HS-5 (cell line): ENCODE measurements at places on chromosomes 3 and 15.

GRCh38 chr3:52514576-52514975 is 19.1 kb downstream of the NT5DC2 start:
- no peak for DNase-seq

GRCh38 chr3:134049676-134050075 is 20.0 kb upstream of the SLCO2A1 start:
- DNase-seq: no peak

GRCh38 chr15:74857671-74858368 is 14.9 kb upstream of the ULK3 start:
- no peak for DNase-seq

GRCh38 chr3:72550582-72551262 is 297.5 kb downstream of the SHQ1 start:
- no peak for DNase-seq

DNA sequence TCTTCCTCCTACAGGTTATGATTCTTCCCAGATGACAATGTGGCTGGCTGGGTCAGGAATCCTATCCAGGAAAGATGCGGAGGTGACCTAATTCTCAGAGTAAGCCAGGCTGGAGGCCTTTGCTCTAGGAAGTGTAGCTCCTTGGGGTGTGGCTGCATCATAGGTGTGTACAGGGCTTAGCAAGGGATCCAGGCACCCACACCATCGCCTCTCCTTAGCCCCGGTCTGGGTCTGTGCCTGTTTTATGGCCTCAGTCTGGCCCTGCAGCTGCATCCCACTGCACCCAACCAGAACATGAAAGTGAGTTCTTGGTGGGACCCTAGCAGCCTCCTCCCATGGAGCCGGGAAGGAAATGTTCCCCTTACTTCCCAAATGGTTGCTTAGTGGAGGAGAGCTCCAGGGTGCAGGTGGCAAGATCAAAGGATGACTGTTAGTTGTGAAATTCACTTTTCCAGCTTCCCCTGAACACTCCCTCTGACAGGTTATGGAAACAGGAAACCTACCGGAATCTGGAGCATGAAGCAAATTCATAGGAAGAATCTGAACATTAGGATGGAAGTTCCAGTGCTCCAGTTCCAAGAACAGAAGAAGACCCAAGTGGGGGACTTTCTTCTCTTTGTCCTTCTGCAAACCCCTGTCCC is 2.7 kb upstream of the AMOTL2 start:
- DNase-seq: no peak

DNA sequence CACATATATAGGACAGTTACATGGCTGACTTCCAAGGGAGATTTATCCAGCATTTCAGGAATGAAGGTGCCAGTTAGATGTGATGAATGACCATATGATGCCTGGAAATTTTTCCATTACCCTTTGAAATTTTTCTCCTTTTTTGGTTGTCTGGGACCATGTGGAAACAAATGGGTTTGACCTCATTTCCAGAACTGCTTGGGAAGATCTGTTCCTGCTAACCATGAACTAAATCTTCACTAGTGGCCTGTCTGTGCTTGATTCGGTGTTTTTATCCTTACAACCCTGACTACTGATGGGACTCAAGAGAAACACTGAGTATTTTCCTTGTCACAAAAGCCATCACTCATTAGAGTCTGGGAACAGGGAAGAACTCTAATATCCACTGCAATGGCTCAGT is 409.4 kb downstream of the PDCD6IP start:
- DNase-seq: no peak

DNA sequence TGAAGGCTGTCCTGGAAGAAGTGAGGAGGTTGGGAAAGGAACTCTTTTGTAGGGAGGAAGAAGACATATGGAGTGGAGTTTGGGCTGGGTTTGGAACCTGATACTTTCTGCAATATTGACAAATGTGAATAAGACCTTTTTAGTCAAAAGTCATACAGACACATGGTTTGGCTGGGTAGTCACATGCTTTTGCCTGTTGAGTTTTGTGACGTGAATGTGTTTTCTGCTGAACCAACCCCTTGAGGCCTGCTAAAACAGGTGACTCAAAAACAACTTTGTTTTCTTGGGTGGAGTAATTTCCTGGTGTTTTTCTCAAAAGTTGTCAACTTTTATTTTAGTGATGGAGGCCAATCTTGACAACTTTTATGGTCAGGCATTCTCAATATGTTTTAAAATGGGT is 39.4 kb upstream of the CCR4 start:
- DNase-seq: no peak

DNA sequence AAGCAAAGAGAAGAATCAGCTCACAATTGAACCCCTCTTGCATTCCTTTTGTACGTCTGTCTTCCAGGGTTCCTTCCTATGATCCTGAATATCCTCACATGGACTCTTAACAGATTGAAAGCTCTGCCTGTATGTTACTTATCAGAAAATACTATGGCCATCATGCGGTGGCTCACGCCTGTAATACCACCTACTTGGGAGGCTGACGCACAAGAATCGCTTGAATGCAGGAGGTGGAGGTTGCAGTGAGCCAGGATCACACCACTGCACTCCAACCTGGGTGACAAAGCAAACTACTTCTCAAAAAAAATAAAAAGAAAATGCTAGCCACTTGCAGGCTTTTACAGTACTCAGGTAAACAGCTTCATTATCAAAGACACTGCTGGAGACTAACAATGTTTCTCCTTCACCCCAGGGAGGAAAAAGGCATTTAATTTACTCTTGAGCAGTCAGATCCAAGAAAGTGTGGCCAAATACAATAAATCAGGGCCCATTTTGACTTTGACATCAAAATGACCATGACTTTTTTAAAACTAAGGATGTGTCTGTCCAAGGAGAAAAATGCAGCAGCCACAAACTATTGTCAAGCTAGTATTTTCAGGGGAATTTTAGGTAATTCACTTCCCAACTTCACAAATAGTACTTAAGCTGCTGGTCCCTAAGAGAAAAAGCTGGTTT is 27.3 kb downstream of the NPTN start:
- no peak for DNase-seq

GRCh38 chr3:79038057-79038456 is 729.7 kb downstream of the ROBO1 start:
- no peak for DNase-seq

DNA sequence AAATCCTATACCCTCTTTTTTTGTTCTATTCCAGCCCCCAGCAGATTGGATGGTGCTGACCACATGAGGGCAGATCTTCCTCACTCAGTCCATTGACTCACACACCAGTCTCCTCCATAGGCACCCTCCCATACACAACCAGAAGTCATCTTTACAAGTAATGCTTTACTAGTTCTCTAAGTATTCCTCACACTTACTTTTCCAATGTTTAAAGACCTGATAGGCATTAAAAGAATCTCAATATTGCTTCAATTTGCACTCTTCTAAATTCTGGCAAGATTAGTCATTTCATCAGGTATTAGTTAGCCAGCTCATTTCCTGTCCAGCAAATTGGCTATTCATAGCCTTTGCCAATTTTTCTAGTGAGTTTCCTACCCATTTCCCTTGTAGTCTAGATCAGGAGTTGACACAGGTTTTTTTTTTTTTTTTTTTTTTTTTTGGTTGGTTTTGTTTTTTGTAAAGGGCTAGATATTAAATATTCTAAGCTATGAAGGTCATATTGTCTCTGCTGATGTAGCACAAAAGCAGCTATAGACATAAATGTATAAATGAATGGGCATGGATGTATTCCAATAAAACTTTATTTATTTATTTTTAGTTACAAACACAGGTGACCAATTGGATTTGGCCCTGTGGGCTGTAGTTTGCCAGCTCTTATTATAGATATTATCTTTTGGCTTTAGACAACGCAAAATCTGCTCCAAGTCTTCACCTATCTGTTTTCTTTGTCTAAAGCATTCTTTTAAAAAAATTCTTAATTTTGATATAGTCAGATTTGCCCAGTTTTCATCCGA is 76.1 kb downstream of the ABHD5 start:
- DNase-seq: peak; percentile 92

DNA sequence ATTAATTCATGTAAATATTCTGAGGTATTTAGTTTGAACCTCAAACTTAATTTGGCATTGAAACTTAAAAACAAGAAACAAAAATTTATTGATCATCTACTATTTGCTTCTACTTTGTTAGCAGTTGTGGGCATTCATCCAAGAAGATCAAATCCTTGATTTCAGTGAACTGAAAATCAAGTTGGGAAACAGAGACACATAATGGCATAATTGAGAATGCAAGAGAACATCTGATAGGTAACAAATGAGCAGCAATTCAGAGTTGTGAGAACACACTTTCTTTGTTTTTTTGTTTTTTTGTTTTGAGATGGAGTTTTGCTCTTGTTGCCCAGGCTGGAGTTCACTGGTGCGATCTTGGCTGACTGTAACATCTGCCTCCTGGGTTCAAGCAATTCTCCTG is 33.9 kb upstream of the MED12L start:
- no peak for DNase-seq

DNA sequence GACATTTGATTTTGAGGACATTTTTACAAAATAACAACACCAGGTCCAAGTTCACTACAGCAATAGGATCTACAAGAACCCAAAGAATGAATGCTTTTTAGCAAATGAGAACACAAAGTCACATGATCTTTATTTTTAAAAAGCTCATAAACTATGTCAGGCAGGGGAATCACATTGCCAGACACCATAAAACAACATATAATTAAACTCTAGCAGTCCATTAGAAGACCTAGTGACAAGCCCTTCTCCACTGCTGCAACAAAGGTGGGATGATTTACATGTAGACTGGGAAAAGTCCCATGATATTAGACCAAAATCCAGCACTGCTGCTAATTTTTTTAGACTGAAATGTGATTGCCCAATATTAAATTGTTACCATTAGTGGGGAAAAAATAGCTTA is 92.6 kb downstream of the FHIT start:
- no peak for DNase-seq

DNA sequence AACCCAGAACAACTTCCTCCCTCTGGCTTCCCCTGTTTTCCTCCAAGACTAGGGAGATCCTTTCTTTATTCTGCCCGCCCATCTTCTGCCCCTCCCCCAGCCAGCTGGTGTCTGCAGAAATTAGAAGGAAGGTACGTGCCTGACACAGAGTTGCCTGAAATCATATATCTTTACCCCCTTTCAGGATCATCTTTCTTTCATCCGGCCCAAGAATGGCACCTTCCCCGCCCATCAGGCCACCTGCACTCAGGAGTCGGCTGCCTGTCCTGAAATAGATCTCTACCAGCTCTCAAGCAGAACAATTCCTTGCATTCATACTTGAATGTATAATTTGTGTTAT is 133.7 kb downstream of the VGLL4 start:
- DNase-seq: no peak

GRCh38 chr3:79063624-79064023 is 704.2 kb downstream of the ROBO1 start:
- DNase-seq: no peak

- peak; percentile 29 for DNase-seq
Observed at GRCh38 chr3:130759692-130760338, 13.2 kb upstream of the PIK3R4 start.

GRCh38 chr15:84006421-84006820 is 229.2 kb upstream of the GOLGA6L4 start:
- no peak for DNase-seq

GRCh38 chr3:23157331-23157730 is 45.8 kb upstream of the UBE2E2 start:
- no peak for DNase-seq

DNA sequence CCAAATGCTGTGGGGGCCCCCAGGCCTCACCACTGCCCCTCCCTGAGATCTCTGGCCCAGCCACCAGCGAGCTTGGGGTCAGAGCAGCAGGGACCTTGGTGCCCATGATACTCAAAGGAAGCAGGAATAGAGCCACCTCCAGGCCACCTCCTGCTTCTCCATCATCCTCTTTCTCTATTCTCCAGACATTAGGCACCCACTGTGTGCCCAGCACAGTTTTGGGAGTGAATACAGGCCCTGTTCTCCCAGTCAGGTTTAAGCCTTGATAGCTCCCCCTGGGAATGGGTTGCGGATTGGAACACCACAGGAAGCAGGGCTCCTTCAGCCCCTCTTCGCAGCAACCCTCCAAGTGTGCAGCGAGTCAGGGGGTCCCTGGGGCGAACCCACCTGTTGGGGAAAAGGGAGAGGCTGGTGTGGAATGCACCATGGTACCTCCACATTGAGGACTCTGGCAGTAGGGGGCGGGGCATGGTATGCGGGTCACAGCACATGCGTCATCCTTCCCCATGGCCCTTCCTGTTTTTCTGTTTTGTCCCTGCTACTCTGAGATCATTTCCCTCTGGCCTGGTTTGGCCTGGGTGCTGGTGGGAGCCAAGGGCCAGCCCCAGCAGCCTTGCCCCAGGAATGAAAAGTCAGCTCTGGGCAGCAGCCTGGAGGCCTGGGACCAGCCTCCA is 14.2 kb upstream of the SEMA3B start:
- no peak for DNase-seq

GRCh38 chr3:15052335-15053242 is 12.5 kb downstream of the MRPS25 start:
- DNase-seq: no peak
